Retina (tissue), 1 donor: ENCODE measurements at places on chromosomes 16 and 17.
A peak's percentile ranks its signal among the peaks of the same experiment; 100 is the strongest.

DNA sequence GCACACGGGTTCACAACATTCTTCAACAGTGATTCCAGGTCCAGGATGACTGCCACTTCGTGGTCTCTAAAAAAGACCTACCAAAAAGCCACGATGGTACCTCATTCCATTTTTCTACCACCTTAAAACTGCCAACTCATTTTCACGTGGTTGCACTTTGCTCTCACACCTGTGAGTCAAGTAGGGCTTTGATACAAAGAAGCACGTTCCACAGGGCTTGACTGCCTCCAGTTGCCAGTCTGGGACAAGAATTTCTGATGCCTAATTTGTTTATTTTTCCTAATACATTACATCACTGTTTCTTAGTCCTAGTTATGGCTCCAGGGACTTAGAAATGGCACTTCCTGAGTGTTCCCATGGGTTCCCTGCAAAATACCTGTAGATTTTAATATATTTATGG, 911.6 kb upstream of the EEF2KMT start:
- DNase-seq: no peak

- no peak for DNase-seq
Observed at GRCh38 chr17:33220036-33220435, 73.1 kb downstream of the ASIC2 start.

DNA sequence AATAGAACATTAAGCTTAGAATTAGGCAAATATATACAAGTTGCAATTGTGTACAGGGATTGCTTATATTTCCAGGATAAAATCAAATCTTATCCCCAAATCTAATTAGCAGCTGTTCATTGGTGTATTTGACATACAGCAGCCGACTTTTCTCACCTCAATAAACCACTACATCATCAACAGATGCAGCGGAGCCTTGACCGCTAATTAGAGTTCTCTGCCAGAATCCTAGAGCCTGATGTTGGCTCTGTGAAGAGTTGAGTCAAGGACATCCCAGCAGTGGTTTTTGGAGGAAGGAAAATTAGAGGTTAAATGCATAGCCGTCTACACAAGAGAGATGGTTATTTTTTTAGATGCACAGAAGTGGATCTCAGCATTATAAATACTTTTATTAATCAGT, 221.9 kb upstream of the CACNG5 start:
- DNase-seq: no peak

DNA sequence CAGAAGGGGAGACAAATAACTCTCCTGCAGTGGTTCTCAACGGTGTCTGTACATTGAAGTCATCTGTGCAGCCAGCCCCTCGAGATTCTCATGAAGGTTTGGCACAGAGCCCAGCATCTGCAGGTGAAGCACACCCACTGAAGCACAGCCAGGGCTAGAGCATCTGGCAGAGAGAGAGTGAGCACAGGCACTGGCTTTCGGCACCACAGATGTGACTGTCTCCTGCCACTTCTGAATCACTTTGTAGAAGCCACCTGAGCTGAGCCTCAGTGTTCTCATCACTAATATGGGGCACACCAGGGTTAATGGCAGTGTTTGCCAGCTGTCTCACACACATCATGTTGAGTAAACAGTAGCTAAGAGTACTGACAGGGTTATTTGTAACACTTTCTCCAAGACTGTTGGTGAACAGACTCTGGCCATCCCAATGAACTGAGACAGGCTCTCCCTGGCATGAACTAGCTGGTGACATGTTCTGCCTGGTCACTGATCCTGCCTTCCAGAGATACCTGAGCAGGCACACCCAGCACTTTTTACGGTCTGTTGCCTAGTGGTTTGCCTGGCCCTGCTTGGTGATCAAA, 10.9 kb downstream of the HSPB9 start:
- no peak for DNase-seq

DNA sequence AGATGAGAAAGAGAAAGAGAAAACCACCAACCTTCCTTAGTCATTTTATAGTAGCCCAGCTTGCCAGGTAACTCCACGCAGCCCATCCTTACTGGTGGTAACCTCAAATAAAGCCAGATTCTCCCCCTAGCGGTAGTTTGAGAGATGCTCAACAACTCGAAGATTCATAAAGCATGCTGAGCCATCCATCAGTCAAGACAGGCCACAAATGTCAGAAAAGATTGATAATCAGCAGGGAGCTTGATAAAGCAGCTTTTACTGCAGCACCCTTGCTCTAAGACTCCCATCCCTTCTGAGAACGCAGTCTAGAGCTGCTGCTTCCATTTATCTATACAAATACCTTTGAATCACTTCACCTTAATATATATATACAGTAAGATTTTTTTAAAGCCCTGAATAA, 451.5 kb upstream of the HSBP1 start:
- peak; percentile 52 for DNase-seq

DNA sequence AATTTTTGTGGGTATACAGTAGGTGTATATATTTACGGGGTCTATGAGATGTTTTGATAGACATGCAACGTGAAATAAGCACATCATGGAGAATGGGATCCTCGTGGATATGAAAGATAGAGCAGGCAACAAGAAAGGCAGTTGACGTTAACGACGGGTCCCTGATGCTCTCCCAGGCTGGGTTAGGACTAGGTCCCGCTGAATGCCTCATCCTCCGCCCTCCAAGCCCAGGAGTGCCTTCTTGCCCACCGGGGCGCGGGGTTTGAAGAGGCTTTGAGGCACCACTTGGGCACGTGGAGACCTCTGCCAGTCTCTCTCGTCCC, 9.5 kb upstream of the ZFP90 start:
- DNase-seq: no peak

- DNase-seq: no peak
Observed at GRCh38 chr17:12554251-12554650, 111.4 kb upstream of the MYOCD start.

DNA sequence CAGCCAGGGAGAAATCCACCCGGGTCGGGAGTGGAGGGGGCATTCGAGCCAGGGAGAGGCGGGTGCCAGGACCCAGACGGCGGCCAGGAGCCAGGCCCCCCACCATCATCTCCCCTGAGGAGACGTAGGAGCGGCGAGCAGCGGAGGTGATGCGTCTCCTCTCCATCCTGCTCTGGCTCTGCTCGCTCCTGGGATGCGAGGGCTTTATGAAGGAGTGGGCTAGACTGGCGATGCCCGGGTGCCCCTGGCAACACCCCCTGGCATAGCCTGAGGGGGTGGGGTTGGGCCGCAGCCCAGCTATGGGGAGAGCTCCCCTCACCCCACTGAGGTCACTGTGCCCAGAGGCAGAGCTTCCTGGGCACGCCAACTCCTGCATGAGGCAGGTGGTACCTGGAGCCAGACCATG, at the start of gene GFAP:
Gene GFAP, minus strand, starts transcription at position 180 of the 406 bp plus-strand sequence. Its CDS starts 14 bp downstream, at position 166.
- no peak for DNase-seq

DNA sequence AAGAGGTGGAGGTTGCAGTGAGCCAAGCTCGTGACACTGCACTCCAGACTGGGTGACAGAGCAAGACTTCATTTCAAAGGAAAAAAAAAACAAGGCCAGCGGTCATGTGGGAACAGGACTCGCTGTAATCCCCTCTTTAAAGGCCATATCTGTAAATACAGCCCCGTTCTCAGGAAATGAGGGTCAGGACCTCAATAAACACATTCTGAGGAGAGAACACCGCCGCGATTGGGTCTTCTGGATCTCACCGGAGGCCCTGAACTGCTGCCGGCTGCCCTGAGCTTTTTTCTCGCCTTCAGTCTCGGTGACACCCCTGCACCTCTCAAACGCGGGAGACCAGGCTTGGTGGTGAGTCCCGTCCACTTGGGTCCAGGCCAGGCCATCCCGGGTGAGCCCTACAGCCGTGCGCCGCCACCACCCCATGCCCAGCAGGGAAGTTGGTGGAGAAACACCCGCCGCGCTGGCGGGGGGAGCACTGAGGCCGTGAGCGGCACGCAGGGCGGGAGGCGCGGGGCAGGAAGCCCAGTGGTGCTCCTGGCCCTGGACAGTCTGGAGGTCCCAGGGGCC, 28.4 kb downstream of the SLC25A10 start:
- no peak for DNase-seq

DNA sequence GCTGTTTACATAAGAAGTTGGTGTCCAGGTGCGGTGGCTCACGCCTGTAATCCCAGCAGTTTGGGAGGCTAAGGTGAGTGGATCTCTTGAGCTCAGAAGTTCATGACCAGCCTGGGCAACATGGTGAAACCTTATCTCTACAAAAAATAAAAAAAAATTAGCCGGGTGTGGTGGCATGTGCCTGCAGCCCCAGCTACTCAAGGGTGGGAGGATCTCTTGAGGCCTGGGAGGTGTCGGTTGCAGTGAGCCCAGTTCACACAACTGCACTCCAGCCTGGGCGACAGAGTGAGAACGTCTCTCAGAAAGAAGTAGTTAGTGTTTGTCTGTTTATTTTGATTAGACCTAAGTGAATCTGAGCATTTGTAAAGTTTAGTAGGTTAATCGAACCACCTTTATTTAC, 12.8 kb downstream of the DDX19A start:
- no peak for DNase-seq

GRCh38 chr16:50718061-50718760, 23.7 kb upstream of the CYLD start:
- no peak for DNase-seq

- DNase-seq: no peak
Observed at GRCh38 chr17:76930107-76930506, 61.9 kb downstream of the MGAT5B start.

GRCh38 chr16:68416057-68417046, 32.0 kb downstream of the SMPD3 start:
- no peak for DNase-seq

DNA sequence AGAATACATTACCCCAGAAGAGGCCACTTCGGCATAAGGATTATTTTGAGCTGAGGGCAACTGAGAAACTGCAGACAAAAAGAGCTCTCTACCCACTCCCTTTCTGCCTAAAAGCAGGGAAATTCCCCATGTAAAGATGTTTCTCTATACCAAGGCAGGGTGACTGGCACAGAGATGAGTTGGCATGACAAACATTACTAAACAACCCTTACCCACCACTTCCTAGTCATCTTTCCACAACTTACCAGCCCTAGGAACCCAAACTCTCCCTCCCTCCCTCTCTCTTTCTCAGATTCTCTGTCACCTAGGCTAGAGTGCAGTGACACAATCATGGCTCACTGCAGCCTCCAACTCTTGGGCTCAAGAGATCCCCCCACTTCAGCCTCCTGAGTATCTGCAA, 68.6 kb downstream of the EMP2 start:
- no peak for DNase-seq

DNA sequence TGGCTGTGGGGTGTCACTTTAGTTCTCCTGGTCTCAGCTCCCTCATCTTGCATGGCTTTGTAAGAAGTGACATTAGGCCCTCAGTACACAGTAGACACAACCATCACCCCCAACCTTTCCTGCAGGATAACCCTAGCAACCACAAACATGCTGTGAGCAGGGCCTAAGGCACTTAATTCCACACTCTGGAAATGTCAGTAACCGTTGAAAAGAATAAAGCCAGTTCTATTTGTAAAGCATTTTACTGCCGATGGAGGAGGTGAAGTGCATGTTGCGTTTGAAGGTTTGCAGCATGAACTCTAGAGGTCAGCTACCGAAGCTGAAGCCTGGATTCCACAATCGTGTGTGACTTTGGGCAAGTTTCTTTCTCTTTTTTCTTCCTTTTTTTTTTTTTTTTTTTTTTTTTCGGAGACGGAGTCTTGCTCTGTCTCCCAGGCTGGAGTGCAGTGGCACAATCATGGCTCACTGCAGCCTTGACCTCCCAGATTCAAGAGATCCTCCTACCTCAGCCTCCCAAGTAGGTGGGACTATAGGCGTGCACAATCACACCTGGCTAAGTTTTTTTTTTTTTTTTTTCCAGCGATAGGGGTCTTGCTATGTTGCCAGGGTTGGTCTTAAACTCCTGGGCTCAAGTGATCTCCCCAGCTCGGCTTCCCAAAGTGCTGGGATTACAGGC, 26.1 kb upstream of the TOB1 start:
- DNase-seq: no peak

DNA sequence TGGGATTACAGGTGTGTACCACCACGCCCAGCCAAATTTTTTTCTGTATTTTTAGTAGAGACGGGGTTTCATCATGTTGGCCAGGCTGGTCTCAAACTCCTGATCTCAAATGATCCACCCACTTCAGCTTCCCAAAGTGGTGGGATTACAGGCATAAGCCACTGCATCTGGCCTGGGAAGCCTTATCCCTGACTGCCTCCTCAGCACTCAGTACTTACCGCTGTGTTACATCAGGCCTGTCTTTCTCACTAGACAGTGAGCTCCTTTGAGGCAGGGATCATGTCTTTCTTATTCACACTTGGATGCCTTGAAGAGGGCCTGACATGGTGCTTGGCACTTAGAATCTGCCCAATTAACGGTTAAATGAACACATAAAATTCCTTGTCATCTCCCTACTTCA, 56.3 kb upstream of the MTMR4 start:
- no peak for DNase-seq

DNA sequence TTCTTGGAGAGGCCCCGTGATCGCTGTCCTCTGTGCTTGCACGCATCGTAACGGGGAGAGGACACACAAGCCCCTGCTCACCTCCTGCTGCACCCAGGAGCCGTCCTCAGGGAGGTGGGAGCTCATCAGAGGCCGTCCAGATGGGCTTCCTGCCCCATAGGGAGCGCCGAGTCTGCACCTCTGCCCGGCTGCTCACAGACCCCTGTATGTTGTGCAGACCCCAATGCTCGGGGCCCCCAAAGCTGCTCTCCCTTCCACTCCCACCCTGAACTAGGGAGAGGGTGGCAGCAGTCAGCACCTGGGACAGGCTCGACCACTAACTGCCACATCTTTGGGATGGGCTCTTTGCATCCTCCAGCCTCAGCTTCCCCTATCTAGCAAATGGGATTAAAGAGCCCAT, 4.4 kb upstream of the ZNF469 start:
- no peak for DNase-seq

GRCh38 chr16:72959301-72959996, 88.5 kb downstream of the ZFHX3 start:
- DNase-seq: no peak

- DNase-seq: no peak
Observed at GRCh38 chr16:66996983-66997358, 8.6 kb downstream of the CES4A start.

GRCh38 chr16:76947749-76948148, 243.2 kb upstream of the MON1B start:
- DNase-seq: no peak
